ENCODE measurements at places on chromosomes 7 and 10. TPM values are rescaled to one million over a fixed set of nuclear protein-coding genes. Genes with fewer than 3 reads are reported as not detected.

PRTFDC1 gene
- 9.9 TPM for total RNA-seq

NUTM2D gene
- total RNA-seq = 4.0 TPM

DNA sequence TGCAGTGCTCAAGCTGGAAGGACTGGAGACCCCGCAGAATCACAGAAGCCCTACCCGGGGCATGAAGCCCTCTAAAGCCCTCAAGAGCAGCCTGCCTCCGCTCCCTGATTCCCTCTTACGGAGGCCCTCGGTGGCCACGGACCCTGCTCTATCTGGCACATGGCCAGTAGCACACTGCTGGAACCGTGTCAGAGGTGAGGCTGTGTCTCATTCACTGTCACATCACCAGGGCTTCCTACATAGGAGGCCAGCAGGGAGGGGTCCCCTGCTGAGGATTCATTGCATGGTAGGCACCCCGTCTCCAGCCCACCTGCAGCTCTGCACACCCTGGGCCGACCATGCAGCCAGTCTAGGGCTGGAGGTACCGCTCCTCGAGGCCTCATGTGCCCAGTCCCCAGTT lies 259.2 kb downstream of the TNS3 start:
- no peak for DNase-seq

TLX1 gene
- total RNA-seq = not detected

RAPGEF5 gene
- total RNA-seq = 1.1 TPM

DNA sequence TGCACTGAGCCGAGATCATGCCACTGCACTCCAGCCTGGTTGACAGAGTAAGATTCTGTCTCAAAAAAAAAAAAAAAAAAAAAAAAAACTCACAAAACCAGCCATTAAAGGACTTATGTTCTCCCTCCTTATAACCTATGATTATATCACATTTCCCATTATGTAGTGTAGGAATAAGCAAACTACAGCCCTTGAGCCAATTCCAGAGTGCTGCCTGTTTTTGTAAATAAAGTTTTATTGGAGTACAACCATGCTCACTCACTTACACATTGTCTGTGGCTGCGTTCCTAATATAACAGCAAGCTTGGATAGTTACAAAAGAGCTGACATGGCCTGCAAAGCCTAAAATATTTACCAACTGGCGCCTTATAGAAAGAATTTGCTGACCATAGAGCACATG lies 72.7 kb upstream of the ARID5B start:
- no peak for DNase-seq

DNA sequence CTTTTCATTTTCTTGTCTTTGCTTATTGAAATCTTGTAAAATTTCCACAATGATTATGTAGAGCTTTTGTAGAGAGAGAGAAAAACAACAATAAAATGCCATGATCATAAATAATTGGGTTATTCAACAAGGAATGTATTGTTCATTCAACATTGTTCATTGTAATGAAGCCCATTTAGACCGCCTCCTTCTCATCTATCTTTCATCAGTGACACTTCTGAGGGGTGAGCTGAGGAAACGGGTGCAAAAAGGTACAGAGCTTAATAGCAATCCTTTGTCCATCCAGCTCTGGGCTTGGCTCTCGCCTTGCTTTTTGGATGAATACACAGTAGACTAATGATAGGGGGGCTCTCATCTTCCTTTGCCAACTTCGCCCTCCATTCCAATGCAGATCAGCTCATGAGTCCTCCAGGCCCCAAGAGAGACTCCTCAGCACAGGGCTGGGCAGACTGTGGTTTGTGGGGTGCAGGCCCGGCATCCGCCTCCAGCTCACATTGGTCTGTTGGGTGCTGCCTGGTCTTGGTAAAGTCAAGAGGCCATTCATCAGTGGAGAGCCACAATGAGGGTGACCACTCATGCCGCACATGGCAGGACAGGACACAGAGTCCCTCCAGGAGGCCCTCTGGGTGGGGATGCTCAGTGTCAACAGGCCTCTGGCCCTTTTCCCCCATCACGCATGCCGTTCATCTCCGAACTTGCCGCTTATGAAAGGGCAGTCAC lies 17.9 kb upstream of the PPA1 start:
- no peak for DNase-seq

DNA sequence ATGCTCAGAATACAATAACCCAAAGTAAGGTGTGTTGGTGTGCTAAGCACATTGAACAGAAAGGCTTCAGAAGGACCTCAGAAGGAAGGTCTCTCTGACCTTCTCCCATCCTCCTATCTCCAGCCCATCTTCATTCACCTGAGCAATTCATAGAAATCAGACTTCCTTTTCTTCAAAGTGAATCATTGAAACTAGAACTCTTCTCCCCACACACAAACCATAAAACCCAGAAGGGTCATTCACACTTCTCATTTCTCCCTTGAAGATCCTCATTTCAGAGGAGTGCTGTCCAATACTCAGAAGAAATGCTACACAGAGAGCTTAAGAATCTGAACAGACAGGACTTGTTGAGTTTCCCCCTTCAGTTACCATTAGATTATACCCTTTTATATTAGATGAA lies 89.5 kb downstream of the VWDE start:
- no peak for DNase-seq

- peak; percentile 29 for DNase-seq
Measured at GRCh38 chr10:1737222-1738061, at the start of gene ADARB2. ADARB2 (minus strand) TSS chr10:1737525.

DNA sequence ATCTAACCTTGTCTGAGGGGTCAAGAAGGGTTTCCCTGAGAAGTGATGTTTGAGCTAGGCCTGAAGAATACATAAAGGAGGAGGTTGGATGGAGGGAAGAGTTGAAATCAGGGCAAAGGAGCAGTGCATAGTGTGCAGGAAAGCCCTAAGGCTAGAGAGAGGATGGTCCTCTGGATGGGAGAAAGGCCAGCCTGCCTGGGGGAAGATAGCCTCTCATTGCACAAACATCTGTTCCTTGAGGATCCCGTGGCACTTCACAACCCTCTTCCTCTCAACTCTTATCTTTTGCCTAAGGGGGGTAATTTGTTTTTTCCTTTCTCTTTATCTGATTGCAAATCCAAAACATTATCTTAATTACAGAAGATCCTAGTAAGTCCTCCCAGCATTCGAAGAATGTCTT lies 35.7 kb downstream of the STAMBPL1 start:
- no peak for DNase-seq

GRCh38 chr7:90430614-90431460 lies 27.6 kb downstream of the CLDN12 start:
- DNase-seq = no peak

COL1A2 gene
- total RNA-seq = 10.8 TPM

GRCh38 chr7:133590795-133591194 lies 337.9 kb downstream of the EXOC4 start:
- no peak for DNase-seq

DNA sequence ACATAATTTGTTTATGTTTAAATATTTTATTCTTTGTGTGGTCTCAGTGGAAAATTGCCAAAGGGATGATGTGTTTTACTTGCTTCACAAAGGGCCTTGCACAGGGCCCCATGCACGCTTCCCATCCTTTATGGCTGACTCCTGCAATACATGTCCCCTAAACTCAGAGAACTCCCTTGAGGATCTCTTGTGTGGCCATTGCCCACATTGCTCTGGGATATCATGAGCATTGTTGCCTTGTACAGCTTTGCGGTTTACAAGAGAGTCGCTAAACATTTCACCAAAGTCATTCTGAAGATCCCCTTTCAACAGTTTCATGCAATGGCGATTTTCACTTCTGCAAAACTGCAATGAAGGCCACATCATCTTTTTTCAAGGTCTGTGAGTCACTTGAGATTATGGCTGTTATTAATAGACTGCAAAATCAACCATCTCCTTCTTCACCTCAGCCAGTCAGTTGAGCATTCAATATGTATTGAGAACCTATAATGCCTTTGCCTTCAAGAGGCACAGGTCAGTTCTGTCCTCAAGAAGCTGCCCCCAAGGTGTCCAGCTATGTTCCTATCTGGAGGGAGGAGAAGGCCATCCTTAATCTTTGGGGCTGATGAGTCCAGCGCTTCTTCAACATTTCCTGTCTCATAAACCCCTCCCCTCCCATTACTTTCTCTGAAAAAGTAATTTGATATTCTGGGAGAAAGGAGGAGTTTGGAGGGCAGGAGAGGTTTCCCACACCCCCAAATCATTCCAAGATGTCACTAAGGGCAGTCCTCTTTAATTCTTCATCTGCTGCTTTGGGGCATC lies 108.1 kb downstream of the CCDC71L start:
- no peak for DNase-seq

AOC1 gene
- 0.68 TPM for total RNA-seq

GRCh38 chr10:45427262-45427969 lies 53.4 kb downstream of the ALOX5 start:
- DNase-seq = no peak

DNA sequence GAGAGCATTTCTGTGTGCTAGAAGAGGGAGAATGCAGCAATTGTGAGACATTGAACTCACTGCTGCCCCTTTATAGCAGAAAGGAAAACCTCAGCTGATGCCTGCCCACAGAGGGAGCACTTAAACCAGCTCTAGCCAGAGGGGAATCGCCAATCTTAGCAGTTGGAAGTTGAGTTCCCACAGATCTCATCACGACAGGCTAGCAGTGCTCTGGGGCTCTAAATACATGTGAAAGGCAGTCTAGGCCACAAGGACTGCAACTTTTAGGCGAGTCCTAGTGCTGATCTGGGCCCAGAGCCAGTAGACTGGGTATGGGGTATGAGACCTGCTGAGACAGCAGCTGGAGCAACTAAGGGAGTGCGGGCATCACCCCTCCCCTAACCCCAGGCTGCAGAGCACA lies 25.2 kb upstream of the PRR15 start:
- no peak for DNase-seq

FASTK gene
- 70.9 TPM for total RNA-seq

DNA sequence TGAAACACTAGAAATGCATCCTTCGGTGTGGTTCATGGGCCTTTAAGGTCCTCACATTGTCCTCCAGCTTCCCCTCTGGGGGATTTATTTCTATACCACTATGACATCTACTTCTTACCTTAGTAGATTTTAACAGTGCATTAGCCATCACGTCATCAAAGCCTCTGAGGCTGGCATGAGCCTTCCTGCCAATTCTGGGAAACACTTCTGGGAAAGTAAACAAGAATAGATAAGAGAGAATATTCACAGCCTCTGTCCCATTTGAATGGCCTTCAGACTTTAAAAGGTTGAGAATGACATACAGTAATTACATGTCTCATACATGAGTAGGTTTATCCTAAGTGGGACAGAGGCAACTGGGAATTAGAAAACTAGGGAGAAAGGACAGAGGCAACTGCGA lies 89.7 kb downstream of the AMPH start:
- no peak for DNase-seq

NUTM2E gene
- total RNA-seq = 1.3 TPM

- DNase-seq = no peak
Measured at GRCh38 chr10:31072451-31072850, 40.8 kb upstream of the ZNF438 start.

GRCh38 chr7:4144811-4145510 lies 537.1 kb upstream of the FOXK1 start:
- DNase-seq = no peak

All from kidney epithelial cell (primary cell).